ENCODE measurements at places on chromosomes 13 and 19. TPM values are rescaled to one million over a fixed set of nuclear protein-coding genes. Genes with fewer than 3 reads are reported as not detected.

- no peak for ATAC-seq
Measured at GRCh38 chr19:45978156-45978555, 4.5 kb upstream of the NOVA2 start.

GRCh38 chr13:80314711-80315653, 25.9 kb downstream of the SPRY2 start:
- ATAC-seq, result no peak

DNA sequence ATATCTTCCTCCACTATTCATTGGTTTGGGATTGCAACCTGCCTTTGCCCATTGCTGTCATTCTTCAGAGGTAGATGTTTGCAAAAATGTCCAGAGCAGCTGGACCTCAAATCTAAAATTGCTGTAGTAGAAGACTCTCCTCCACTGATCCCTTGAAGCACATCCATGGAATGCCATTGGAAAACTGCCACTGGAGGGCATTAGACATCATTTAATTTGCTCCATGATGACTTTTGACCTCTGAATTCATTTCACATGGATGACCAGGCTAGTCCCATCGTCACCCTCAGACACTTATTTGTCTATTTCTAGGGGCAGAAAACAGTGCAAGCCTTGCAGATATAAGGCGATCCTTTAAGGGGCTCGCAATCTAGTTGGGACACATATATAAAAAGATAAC, 33.9 kb upstream of the FLT1 start:
- no peak for ATAC-seq

Gene VASP
- 12.2 TPM for total RNA-seq

- no peak for ATAC-seq
Measured at GRCh38 chr19:4390017-4390566, 10.3 kb downstream of the SH3GL1 start.

DNA sequence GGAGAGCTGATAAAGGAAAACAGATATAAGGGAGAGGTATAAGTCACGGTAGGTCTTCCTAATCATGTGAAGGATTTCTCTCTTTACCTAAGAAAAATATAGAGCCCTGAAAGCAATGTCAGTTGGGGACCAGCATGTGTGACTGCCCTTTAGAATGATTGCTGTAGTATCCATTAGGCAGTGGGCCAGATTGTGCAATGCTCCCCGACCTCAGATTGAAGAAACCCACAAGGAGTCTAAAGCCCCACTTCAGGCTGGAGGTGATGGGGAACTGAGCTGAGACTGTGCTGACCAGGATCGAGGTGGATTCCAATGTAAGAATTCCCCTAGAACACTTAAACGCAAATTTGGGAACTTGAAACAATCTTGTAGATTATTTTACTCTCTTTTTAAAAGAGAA, 614.4 kb downstream of the LIG4 start:
- ATAC-seq, result no peak

- ATAC-seq, result peak; percentile 73
Measured at GRCh38 chr13:27744801-27745200, 47.5 kb upstream of the GSX1 start.

GRCh38 chr13:101728021-101728420, 275.5 kb downstream of the ITGBL1 start:
- ATAC-seq, result no peak

- peak; percentile 2 for ATAC-seq
Measured at GRCh38 chr19:33175886-33176669, 18.1 kb upstream of the LRP3 start.

- ATAC-seq, result no peak
Measured at GRCh38 chr13:112820318-112820717, 130.5 kb downstream of the ATP11A start.

Gene MCEMP1
- total RNA-seq, result not detected

DNA sequence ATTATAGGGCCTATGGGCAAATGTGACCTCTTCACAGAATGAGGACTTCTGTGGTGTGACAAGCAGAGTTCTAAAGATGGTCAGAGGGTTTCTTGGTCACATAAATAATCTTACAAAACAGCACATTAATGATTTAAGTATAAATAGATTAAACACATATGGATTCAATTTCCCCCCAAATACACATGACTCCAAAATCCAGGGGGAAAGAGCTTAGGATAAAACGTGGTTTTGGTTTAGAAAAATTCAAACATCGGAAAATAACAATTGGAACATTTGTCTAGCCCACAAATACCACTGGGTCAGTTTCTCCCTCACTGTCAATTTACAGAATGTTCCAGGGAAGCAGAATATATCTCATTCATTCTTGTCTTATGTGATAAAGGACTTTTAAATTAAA, 283.1 kb downstream of the COG6 start:
- ATAC-seq, result no peak

- ATAC-seq, result no peak
Measured at GRCh38 chr19:15934332-15935078, at the start of gene CYP4F11. Gene CYP4F11 (minus strand): TSS chr19:15934529. CDS start chr19:15934408, 121 bp downstream.

- ATAC-seq, result no peak
Measured at GRCh38 chr13:78827471-78827870, 168.5 kb upstream of the OBI1 start.

DNA sequence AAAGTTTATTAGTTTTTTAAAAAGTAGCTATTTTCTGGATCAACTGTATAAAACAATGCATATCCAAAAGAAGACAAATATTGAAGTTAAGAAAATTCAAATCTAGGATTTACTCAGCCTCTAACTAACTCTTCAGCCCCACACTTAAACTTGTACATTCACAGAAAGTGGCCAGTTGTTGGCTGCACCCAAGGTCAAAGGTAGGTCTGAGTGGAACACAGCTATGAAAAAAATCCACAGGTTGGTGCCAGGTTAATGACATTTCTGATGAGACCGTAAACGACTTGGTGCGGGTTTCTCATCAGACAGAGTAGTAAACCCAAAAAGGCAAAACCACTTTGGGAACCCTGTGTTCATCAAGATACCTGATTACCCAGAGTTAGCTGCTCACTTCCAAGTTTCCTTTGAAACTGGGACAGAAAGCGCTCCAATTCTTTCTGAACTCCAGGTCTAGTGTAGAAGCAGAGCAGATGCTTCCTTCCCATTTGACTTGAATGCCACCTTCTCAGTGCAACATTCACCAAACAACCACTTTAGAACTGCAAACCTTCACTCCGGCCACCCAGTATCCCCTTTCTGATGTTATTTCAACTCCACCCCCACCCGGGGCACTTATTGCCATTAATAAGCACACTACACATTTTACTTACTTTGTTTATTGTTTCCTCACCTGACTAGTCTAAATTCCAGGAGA, 208.3 kb upstream of the STARD13 start:
- ATAC-seq, result no peak

DNA sequence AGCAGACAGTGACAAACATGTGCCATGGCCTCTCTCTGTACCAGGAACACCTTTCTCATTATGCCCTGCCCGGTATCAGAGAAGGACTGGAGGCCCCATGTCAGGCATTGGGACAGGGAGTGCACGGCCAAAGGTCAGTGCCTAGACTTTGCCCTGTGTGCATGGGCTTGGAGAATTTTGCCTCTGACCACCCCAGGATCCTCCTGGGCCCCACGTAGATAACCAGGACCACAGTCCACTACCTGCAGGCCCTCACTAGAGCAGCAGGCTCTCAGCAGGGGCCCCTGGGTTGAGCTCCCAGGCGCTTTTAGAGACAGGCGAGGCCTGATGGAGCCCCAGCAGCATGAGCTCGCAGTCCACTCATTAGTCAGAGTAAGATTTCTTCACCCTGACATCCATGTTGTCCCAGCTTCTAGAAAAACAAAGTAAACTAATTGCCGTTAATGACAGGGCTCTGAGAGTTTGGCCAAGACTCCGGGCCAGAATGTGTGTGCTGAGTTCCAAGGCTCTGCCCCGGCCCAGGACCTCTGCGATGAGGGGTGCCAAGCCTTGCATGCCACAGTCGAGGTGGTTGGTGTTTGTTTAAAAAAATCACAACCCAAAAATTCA, 42.7 kb downstream of the CAPN12 start:
- ATAC-seq, result no peak

Gene FFAR2
- total RNA-seq, result not detected

Gene NKG7
- total RNA-seq, result not detected

Gene SPACA4
- total RNA-seq, result not detected

DNA sequence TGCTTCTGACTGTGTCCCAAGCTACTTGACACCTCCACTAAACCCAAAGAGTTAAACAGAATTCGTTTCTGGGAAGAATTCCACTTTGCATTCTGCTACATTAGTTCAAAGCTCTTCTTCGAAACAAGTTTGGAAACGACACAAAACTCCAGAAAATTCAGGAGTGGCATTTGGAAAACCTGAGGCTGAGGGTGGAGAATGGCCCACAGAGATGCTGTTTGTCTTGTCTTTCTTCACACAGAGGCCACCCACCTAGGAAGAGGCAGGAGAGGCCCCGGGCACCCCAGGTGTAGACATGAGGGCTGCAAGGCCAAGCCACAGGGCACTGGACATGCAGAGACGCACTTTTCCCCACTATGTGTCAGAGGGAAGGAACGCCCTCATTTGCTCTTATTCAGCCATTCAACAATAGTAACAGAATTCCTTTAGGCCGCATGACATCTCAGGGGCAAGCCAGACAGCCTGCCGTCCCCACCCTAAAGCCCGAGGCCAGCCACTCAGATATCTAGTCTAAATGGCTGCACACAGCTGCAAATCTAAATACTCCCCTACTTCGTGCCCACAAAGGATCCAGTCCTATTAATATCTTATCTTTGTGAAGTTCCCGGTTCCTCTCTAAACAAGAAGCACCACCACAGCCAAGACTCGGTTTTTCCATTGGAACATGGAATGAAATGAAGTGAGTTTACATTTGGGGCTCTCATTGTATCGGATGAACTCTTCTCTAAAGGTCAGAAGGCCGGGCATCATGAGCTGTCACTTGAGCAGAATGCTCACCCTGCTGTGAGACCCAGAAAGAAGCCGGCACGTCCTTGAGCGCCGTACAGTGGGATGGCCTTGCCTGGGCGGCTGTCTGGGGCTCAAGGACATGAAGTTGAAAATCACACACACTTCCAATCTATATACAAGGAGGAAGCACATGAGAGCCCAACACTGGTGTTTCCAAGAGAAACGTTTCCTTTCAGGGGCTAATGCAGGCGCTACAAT, 19.8 kb downstream of the COL4A1 start:
- no peak for ATAC-seq

DNA sequence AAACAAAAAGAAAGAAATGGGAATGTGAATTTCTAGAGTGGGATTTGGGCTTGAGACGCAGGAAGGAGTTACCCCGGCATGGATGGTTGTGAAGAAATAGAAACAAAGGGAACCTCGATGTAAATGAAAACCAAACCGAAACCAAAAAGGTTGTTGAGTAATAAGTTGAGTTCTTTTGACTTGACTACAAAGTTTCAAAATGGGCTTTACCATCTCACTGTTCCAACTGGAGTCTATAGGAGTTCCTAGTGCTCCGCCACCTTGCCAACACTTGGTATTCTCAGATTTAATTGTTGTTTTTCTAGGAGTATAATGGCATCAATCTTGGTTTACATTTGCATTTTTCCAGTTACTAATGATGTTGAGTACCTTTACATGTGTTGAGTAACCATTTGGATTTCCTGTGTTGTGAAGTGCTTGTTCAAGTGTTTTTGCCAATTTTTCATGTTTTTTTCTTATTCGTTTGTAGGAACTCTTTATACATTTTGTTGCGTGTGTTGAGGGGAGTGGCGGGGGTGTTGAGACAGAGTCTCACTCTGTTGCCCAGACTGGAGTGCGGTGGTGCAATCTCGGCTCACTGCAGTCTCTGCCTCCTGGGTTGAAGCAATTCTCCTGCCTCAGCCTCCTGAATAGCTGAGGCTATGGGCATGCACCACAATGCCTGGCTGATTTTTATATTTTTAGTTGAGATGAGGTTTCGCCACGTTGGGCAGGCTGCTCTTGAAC, 9.2 kb downstream of the UBE2S start:
- no peak for ATAC-seq

Gene CD209
- total RNA-seq, result 0.11 TPM

- ATAC-seq, result no peak
Measured at GRCh38 chr19:55042688-55043087, 4.6 kb upstream of the GP6 start.

DNA sequence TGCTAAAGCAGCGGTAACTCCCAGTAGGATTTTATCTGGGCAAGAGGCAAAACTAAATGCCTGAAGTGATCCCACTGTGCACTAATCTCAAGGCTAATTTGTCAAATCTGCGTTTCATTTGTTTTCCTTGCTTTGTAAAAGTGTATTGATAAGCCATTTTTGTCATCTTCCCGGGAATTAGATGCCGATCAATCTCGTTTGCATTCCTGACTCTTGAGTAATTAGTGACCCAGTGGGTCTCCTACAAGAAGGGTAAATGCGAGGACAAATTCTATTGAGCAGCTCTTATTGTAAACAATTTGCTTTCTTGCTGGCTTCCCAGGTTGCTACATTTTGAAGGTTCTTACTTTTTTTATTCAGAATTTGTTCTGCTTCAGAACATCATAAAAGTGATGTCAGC, 129.7 kb downstream of the EFNB2 start:
- no peak for ATAC-seq

GRCh38 chr19:35732540-35733179, 9.6 kb downstream of the IGFLR1 start:
- peak; percentile 12 for ATAC-seq

Gene ZNF726
- total RNA-seq, result 6.5 TPM

Gene OR4F17
- not detected for total RNA-seq

- ATAC-seq, result peak; percentile 8
Measured at GRCh38 chr19:58563034-58563573, 4.7 kb upstream of the UBE2M start.

Gene SIGLEC14
- total RNA-seq, result 0.13 TPM

GRCh38 chr19:2555422-2556220, 79.7 kb downstream of the GADD45B start:
- ATAC-seq, result no peak

Gene ELAVL3
- 93.9 TPM for total RNA-seq
